ENCODE measurements at places on chromosomes 2 and 18. TPM values are rescaled to one million over a fixed set of nuclear protein-coding genes. Genes with fewer than 3 reads are reported as not detected.

Gene CHRND
- not detected for total RNA-seq

Gene PTPRN
- 2.2 TPM for total RNA-seq

Gene DSC3
- under 0.01 TPM for total RNA-seq

Gene AQP12B
- not detected for total RNA-seq

Gene AFF3
- 5.3 TPM for total RNA-seq

Gene LRRC30
- total RNA-seq = not detected

Gene TMEM37
- total RNA-seq = 30.3 TPM

Gene PRSS56
- total RNA-seq = not detected

Gene SLC40A1
- total RNA-seq = 231 TPM

Gene CPO
- 0.25 TPM for total RNA-seq

Gene SEPTIN2
- 119 TPM for total RNA-seq

Gene TCF23
- under 0.01 TPM for total RNA-seq

Gene MOGAT1
- total RNA-seq = not detected
